Activated effector memory CD4-positive, alpha-beta T cell treated with anti-CD3 and anti-CD28 coated beads, Interleukin-2, amount 50 U/mL, for 16 hours (primary cell): ENCODE measurements at places on chromosomes 7 and 10.

- no peak for DNase-seq
Measured at GRCh38 chr7:7772397-7772821, 54.0 kb upstream of the RPA3 start.

DNA sequence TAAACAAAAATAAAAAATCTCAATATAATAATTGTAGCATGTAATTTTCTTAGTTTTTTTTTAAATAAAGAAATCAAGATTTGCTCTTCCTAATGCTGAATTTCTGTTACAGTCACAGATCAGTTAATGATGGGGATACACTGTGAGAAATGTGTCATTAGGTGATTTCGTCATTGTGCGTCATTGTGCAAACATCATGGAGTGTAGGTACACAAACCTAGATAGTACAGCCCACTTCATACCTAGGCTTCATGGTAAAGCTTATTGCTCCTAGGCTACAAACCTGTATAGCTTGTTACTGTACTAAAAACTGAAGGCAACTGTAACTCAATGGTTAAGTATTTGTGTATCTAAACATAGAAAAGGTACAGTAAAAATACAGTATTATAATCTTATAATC, 74.4 kb upstream of the LSM8 start:
- no peak for DNase-seq

DNA sequence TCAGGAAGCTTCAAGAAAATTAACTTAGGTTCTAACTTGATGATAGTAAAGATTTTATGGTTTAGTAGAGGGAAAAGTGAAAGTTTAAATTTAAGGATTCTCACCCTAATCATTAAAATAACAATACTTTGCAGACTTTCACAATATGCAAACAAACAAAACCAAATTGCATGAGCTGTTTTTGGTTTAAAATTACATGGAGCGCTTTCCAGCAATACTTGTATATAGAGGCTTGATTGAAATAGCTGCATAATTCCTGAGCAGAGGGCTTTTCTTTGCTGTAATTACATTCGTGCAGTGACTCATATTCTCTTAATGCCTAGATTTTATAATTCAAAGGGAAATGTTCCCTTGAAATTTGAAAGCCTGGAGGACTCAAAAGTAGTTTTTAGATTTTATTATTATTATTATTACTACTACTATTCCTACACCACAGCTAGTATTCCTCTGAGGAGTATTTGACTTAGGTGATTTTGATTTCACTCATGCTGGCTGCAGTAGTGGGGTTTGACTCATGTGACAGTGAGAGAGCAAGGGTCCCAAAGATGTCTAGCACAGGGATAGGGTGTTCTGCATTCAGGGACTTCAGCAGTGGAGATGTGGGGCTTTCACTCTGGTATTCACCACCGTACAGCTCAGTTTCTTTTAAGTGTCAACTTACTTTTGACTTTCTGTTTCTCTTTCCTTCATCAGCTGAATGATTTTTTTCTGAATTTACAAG, 138.1 kb downstream of the ADAM22 start:
- DNase-seq = no peak

DNA sequence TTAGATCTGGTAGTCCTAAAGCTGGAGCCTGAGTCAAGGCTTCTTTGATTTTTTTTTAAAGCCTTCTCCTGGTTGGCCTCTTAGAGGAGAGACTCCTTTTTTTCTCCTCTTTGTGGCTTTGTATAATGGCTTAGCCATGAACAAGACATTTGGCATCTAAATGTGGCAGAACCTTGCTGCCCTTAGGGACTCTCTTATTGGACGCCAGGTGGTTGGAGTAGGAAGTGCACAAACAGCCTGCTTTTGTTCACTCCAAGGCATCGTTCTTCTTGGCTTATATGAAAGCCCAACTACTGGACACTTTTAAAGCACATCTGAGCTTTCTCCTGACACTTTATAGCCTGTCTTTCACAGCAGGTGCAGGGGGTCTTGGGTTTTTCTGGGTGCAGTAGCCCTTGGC, 25.0 kb downstream of the ZPBP start:
- no peak for DNase-seq

- DNase-seq = no peak
Measured at GRCh38 chr10:14377591-14378175, 47.0 kb upstream of the FRMD4A start.

- no peak for DNase-seq
Measured at GRCh38 chr10:62239994-62240393, 28.6 kb downstream of the RTKN2 start.

GRCh38 chr10:45438466-45439090, 64.6 kb downstream of the ALOX5 start:
- DNase-seq = no peak

GRCh38 chr7:144510621-144511020, 107.1 kb upstream of the NOBOX start:
- no peak for DNase-seq

DNA sequence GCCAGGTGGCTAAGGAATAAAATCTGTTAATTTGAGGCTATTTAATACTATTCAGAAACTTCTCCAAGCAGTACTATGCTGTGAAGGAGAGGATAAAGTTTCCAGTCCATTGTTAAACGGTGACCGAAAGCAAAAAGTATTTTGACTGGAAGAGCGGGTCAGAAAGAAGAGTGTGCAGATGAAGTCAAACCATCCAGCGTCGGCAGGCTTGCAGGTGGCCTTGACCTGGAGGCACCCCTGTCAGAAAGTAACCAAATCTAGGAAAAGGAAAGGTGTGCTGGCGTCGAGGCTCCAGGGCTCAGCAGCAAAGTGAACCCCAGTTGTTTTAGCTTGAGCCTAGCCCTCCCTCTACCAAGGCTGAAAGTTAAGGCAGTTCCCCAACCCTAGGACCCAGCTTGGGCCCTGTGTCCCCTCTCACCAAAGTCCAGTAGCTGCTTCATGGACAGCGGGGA, 544 bp downstream of the PDK4 start:
- no peak for DNase-seq

DNA sequence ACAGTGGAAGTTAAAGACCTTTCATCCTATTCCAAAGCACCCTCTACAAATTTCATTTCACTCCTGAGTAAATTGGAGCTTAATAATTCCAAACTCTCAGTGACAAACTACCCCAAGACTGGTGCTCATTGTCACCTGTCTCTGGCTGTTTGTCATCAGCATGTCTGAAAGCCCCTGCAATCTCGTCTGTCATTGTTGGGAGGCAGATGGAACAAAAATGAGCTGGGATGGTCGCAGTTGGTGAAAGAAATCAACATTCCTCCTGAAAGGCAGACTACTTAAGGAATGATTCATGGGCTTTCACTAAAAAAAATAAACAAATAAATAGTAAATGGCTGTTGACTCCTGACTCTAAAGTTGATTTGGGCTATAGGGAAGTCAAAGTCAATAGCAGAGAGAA, 69.7 kb upstream of the PALS2 start:
- no peak for DNase-seq

DNA sequence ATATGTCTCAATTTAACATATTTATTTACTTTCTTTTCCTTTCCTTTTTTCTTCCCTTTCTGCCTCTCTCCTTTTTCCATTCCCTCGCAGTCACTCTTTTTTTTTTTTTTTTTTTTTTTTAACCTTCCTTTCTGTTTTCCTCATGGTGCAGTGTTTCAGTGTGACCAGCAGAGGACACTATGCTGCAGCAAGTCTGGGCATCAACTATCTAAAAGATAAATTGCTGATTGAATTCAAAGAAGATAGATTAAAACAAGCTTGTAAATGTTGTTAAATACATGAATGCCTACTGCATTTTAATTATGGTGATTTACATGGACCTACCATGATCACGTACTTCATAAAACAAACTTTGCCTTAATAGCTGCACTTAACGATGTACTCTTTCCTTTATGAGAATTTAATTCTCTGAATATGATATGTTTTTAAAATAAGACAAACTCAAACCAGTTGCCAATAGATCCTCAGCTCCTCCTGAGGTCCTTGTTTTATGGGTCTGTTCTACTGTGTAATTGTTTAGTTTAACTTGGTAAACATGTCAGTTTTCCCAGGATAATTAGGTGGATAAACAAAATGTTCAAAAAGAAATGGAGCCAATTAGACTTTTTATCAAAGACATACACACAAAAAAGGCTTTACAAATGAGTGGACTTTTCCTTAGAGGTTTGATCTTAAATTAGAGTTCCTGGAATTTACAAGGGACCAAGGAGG, 101.0 kb upstream of the AGR3 start:
- DNase-seq = no peak

GRCh38 chr10:84360637-84361365, 32.4 kb downstream of the CCSER2 start:
- DNase-seq = no peak

DNA sequence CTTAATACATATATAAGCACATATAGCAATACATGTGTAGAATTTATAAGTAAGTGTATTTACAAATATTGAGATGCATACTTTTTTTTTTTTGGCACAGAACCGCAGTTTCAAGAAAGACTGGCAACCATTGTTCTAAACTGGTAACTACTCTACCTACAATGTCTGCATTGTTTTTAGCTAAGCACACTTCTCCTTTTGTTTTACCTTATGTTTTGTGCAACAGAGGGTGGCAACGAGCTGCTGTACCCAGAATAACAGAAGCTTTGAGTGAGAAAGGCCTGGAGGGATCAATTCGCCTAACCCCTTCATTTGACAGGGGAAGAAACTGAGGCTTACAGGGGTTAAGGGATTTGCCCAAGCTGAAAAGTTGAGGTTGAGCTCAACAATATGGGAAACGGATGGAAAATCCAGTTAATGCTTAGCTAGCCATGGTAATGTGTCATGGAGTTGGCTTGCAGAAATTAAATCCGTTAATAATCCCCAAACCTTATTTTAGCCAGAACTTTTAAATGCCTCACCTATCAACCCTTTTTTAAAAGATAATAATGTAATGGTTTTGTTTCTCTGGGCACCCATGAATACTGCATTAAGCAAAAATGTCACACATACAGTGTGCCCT, 25.5 kb downstream of the FZD1 start:
- DNase-seq = no peak

GRCh38 chr10:19332304-19332703, 283.7 kb downstream of the MALRD1 start:
- DNase-seq = no peak

- DNase-seq = no peak
Measured at GRCh38 chr7:124276005-124276622, 243.2 kb upstream of the TMEM229A start.

- DNase-seq = no peak
Measured at GRCh38 chr7:46759711-46760480, 822.0 kb downstream of the TNS3 start.

DNA sequence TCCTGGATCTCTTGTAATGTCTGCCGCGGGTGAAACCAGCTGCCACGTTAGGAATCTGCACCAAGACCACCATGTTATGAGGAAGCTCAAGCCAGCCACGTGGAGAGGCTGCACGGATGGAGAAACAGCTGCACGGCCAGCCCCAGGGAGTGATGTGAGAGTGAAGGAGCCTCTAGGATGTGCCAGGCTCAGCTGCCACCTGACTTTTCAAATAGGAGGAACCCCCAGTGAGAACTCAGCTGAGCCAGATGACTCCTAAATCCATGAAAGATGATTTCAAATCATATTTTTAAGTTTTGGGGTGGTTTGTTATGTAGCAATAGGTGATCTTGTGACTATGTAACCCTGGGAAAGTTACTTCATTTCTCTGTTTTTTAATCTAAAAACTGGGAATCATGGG, 71.7 kb downstream of the PRKAG2 start:
- DNase-seq = no peak

GRCh38 chr10:42646687-42647640, 8.6 kb upstream of the ZNF33B start:
- no peak for DNase-seq

- DNase-seq = no peak
Measured at GRCh38 chr7:66301737-66302136, 96.6 kb downstream of the TPST1 start.

DNA sequence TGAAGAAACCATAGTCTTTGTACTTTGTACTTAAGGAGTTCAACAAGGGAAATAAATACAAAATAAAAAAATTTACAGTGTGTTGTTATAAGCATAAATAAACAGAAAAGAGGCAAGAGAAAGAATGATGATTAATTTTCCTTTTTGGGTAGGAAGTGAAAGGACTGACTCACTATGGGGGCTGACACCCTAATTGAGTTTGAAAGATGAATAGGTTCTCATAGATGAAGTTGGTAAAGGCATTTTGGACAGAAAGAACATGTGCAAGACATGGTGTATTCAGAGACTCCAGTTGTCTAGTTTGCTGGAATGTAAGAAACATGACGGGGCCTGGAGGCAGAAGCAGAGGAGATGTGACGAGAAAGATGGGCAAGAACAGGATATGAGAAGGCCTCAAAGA, 83.7 kb downstream of the VPS50 start:
- no peak for DNase-seq
